Hematopoietic multipotent progenitor cell treated with erythropoietin and hydrocortisone succinate and interleukin-3 and kit ligand, for 8 days (in vitro differentiated cells): ENCODE measurements at places on chromosomes 2 and 18.

DNA sequence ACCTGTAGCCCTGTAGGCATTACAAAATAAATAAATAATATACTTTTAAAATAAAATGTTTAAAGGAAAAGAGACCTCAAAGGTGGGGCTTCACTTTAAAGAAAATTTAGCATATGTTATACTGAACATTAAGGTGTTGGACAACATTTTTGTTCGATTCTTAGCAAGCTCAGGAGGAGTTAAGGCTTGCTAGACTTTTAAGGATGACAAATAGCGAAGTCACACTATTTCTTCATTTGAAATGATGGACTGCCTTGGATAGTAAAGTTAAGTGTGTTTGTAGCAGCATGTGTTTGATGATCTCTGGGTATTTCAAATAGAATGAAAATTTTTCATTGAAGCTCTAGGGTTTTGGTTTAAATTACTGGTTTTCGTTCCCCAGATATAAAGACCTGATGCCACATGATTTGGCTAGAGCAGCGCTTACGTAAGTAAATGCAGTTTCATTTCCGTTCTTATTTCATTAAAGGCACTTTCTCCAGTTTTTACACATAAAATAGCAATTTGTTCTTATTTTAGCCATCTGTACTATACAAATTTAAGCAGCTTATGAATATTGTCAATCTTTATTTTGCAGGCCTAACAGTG, 24.9 kb downstream of the HADHB start:
- no peak for DNase-seq

- DNase-seq, result no peak
Observed at GRCh38 chr2:144140891-144141290, 379.0 kb downstream of the ZEB2 start.

DNA sequence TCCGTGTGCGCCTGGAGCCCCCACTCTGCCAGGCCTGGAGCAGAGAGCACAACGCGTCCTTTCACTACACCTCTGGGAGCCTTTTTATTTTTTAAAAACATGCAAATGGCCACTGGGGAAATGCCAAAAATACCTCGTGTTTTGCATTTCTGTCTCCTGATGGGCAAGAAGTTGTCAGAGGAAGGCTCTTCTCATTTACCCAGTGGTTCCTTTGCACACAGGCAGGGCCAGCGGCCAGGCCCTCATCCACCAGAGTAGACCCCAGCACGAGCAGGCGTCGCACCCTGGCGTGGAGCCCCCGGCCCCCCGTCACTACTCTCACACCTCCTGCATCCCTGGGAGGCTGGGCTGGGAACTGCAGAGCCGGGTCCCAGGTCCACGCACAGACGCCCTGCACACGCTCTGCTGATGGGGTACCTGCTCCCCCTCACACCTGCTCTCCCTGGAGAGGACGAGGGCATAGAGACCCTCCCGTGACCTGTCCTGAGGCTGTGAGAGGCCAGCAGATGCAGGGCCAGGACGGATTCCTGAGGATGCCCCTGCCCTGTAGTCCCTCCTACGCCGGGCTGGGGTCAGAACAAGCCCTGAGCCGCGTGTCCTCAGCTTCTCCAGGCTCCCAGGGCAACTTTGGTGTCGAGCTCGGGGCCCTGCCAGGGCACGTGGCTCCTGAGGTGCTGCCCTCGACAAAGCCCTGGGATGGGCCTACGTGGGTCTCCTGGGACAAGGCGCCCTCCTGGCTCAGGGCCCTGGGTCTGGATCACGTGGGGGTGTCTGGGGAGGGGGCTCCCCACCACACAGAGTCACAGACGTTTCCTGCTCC, 65.0 kb downstream of the NFATC1 start:
- DNase-seq, result no peak

DNA sequence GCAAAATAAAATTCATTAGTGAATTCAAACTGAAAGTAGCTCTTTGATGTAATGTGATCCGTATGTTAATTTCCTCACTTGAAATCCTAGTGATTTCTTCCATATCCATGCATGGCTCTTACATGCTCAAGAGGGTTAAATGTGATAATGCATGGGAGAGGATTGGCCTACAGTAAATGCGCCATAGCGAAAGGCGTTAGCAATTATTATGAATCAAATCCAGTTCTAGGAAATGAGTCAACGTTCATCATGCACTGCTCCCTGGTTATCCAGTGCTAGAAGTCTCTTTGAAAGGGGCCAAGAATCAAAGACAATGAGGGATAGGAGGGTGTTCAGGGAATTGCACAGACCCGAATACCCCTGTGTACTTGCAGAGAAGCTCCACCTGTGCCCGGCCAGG, 101.4 kb upstream of the RASGRP3 start:
- no peak for DNase-seq

DNA sequence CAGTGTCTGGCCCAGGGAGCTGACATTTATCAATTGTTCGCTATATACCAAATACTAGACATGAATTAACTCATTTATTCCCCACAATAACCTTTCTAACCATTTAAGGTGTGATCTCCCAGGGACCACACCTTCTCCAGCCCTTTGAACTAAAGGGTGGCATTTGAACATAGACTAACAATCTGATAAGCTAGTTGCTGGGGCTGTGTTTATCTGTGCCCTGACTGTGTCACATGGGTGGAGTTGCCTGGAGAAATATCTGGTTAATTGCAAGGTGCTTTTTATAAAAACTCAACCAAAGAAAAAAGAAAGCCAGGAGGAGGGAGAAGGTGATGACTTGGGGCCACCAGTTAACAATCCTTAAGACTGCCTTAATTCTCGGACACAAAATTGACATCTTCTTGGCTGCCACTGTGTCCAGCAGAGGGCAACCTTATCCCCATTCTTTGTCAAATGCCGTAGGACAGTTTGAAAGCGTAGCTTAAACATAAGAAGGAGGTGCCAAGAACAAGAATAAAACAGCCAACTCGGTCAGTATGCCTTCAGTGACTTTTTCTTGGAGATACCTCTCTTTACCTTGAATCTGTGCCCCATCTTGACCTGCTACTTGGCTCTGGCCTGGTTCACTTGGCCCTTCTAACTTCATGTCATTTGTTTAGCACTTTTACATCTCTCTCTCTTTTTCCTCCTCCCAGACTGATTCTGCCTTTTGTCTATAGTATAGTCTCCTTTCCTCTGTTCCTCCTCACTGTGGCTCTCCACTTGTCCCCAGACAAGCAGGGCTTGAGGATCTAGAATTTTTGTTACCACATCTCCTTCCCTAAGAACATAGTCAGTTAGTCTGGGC, 183.4 kb downstream of the MYO3B start:
- DNase-seq, result peak; percentile 77

GRCh38 chr2:146079216-146079615, 1559.3 kb upstream of the ZEB2 start:
- no peak for DNase-seq

GRCh38 chr2:109463891-109464290, 149.9 kb downstream of the SEPTIN10 start:
- no peak for DNase-seq
